ENCODE measurements at places on chromosomes 12 and 14.

GRCh38 chr12:24297516-24297915 is 348.0 kb upstream of the SOX5 start:
- DNase-seq = no peak

DNA sequence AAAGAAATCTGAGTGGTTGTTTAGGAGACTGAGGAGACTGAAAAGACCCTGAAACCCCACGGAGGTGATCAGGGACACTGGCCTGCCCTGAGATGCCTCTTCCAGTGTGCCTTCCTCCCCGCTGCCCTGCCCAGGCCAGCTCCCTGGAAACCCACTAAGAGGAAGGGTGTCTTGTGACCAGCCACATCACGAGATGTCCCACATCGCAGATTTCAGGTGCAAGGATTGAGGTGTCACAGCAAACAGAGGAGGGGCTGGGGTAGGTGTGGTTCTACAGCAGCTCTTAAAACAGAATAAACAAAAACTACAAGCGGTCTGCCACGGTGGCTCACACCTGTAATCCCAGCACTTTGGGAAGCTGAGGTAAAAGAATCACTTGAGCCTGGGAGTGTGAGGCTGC is 184.3 kb upstream of the C14orf180 start:
- peak; percentile 11 for DNase-seq

GRCh38 chr14:49425921-49426320 is 160.3 kb downstream of the RPS29 start:
- no peak for DNase-seq

DNA sequence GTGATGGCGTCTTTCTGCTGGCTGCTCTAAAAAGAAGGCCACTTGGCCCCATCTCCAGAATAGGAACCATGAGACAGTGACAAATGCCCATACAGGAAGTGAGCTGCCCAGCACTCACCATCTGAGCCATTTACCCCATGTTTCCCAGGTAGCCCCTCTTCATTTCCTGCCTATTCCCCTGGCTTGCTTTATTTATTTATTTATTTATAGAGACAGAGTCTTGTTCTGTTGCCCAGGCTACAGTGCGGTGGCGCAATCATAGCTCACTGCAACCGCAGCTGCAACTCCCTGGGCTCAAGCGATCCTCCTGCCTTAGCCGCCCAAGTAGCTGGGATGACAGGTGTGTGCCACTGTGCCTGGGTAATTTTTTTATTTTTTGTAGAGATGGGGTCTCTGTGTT is 71.2 kb downstream of the RIN3 start:
- DNase-seq = no peak

DNA sequence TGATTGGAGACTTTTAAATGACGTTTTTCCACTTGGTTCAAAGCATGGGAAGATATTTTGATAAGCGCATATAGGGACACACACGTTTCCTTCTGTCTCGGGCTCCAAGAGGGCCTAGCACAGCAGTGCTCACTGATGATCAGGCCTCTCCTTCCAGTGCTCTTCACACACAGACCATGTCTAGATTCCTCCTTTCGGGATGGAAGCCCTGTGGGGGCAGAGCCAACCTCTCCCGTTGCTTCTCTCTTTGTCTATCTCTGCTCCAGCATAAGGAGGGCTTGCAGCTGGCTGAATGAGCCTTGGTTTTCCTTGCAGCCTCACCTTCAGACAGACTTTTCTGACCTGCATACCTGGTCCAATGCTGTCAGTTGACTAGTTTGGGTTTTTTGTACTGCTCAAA is 22.3 kb downstream of the GPRC5D start:
- DNase-seq = no peak

GRCh38 chr14:38138473-38139138 is 69.1 kb upstream of the SSTR1 start:
- no peak for DNase-seq
